Left kidney (tissue), 8 donors: ENCODE measurements at places on chromosomes 16 and 17.

- DNase-seq: no peak
These were observed 105.1 kb upstream of the METRNL start for GRCh38 chr17:82974136-82974952.

DNA sequence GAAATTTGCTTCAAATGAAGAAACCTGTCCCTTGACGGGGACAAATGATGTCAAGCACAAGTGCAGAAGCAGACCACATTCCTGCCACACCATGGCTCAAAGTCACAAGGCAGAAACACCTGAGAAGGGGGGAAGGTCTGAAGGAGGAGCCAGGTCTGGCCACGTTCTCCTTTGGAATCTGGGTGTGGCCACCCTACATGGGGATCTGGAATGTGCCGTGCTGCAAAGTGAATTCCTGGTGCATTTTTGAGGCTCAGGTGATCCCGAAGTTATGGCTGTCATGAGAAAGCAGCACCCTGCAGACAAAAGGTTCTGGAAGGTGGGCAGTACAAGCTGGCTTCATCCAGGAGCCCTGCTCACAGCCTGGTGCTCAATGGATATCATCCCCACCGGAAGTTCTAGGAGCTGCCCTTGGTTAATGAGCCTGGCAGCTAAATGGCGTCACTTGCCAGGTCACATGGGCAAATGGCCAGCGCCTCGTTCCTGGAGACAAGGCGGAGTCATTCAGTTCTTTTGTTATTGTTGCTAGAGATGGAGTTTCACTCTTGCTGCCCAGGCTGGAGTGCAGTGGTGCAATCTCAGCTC lies 20.1 kb upstream of the ADCY9 start:
- DNase-seq: no peak

DNA sequence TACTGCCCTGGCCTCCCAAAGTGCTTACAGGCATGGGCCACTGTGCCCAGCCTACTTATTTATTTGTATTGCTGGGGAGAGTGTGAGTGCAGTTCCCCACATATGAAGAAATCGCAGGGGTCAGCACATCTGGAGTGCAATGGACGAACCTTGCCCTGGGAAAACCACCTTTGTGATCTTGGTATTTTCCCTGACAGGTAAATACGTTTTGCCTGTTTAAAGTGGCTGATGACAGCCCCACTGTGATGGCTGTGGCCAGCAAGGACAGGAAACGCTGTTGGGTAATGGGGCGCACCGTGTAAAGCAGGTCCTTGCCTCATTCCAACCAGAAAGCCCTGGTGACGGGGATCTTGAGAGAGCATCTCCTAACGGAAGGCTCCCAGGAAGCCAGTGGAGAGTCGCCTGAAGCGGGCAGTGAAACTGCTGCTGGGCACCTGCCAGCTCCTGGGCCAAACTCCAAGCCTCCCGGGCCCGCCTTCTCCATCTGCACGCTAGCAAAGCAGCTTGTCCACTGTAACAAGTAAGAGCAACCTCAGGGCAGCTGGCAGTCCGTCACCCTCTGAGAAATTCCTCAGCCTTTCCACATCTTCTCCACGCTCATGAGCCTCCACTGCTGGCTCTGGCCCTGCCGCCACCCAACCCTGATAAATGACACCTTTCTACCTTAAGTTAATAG lies 17.5 kb downstream of the EMC8 start:
- no peak for DNase-seq

DNA sequence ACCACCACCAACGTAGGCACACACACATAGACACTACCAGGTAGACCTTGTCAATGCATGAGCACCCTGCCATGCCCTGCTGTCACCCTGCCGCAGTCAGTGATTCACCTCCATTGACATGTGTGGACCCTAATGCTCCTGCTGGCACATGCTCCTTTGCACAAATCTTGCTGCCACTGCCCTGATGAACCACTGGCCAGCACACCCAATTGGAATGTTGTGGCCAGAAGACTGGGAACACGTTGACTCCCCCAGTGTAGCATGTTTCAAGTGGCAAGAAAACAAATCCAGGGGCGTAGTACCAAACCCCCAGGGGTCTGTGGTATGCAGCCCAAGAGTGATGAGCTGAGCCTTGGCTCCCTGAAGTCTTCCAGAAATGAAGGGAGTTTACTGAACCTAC lies 486.4 kb upstream of the KIF2B start:
- DNase-seq: no peak

DNA sequence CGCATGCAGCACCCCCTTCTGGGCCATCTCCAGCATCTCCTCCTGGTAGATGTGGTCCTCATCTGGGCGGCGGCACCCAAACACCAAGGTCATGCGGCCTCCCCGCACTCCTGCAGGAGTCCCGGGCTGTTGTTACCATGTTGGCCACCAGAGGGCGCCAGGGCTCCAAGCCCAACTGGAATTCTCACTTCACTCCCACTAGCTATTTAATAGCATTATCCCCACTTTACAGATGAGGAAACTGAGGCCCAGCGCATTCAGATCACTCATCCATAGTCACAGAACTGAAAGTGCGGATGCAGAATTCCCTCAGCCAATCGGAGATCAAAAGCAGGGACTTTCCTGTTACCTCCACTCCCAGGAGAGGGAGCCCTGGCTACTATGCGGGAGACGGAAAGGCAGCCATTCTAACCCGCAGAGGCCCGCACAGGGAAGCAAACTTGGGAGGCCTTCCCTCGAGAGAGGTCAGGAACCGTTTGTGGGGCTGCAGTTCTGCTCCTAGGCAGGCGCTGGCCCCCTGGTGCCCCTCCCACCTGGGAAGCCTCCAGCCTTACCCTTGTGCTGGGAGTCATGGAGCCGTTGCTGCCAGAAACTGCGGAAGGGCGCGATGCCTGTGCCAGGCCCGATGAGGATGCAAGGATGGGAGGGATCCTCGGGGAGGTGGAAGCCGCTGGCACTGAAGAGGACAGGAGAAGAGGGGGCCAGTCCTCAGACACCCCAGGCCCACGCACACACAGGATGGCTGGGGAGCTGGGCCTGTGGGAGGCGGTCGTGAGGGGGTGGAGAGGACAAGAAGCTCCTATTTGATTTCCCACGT lies 40.1 kb downstream of the NOS2 start:
- no peak for DNase-seq
